Lower lobe of right lung (tissue), 2 donors: ENCODE measurements at places on chromosomes 1 and 21. TPM values are rescaled to one million over a fixed set of nuclear protein-coding genes. Genes with fewer than 3 reads are reported as not detected.

DNA sequence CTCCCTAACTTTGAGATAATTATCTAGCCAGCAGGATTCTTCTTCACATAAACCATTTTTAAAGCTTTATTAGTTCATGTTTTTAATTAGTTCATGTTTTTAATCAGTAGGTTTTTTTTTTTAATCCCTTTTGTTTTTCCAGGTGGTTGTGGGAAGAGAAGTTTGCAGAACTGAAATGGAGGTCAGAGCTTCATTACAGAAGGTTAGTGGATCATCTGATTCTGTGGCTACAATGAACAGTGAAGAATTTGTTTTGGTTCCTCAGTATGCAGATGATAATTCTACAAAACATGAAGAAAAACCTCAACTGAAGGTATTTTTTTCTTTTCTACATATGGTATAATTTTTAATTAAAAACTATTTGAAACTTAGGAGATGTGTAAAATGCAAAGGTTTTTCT is 59.7 kb downstream of the RABGAP1L start:
- peaks cover 8% of the 10 kb centered on the region for H3K36me3 ChIP-seq
- no peak overlapping the region for H3K4me3 ChIP-seq
- no peaks in the 10 kb centered on the region for H3K27me3 ChIP-seq
- DNase-seq = no peak
- no peaks in the 10 kb centered on the region for H3K4me1 ChIP-seq

DNA sequence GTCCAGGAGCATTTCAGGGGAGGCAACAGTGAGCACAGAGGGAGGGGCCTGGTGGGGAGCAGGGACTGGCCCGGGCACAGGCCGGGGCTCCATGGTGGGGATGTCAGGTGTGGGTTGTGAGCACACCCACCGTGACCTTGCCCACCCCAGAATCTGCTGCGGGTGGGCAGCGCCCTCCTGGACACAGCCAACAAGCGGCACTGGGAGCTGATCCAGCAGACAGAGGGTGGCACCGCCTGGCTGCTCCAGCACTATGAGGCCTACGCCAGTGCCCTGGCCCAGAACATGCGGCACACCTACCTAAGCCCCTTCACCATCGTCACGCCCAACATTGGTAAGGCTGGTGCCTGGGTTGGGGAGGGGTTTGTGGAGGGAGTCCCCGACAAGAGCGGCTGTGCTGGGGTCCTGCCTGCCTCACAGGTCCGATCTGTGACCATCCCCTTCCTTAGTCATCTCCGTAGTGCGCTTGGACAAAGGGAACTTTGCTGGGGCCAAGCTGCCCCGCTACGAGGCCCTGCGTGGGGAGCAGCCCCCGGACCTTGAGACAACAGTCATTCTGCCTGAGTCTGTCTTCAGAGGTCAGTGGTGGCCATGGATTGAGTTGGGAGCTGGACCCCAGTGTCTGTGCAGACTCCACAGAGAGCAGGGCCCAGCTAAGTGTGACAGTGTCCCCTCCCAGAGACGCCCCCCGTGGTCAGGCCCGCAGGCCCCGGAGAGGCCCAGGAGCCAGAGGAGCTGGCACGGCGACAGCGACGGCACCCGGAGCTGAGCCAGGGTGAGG is 14.3 kb downstream of the PSRC1 start:
- H3K27me3 ChIP-seq = no peaks in the 10 kb centered on the region
- peaks cover 8% of the 10 kb centered on the region for H3K4me1 ChIP-seq
- no peak overlapping the region for H3K4me3 ChIP-seq
- no peak overlapping the region for H3K27ac ChIP-seq

DNA sequence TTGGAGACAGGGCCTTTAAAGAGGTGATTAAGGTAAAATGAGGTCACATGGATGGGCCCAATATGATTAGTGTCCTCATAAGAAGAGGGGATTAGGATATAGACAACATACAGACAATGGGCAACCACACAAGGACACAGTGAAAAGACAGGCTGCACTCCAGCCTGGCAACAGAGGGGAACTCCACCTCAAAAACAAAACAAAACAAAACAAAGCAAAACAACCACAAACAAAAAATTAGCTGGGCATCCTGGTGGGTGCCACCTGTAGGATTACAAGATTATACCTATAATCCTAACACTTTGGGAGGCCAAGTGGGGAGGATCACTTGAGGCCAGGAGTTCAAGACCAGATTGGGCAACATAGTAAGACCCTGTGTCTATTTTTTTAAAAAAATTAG is 4.8 kb upstream of the MDM4 start:
- no peaks in the 10 kb centered on the region for H3K36me3 ChIP-seq
- no peaks in the 10 kb centered on the region for H3K27me3 ChIP-seq
- DNase-seq = no peak
- no peak overlapping the region for H3K27ac ChIP-seq

- no peak overlapping the region for H3K27ac ChIP-seq
- H3K4me1 ChIP-seq = peaks cover 85% of the 10 kb centered on the region
- no peaks in the 10 kb centered on the region for H3K27me3 ChIP-seq
- H3K4me3 ChIP-seq = no peak overlapping the region
Measured at GRCh38 chr1:42942444-42942843, 16.2 kb downstream of the SLC2A1 start.

GRCh38 chr1:108886292-108886691 is 9.5 kb downstream of the GPSM2 start:
- no peak overlapping the region for H3K27ac ChIP-seq
- H3K4me3 ChIP-seq = no peak overlapping the region
- no peaks in the 10 kb centered on the region for H3K36me3 ChIP-seq
- no peaks in the 10 kb centered on the region for H3K27me3 ChIP-seq

- DNase-seq = no peak
- H3K36me3 ChIP-seq = no peaks in the 10 kb centered on the region
- H3K27ac ChIP-seq = peak overlapping the region; percentile 99
- no peaks in the 10 kb centered on the region for H3K27me3 ChIP-seq
Measured at GRCh38 chr1:113930499-113931161, 1.5 kb downstream of the HIPK1 start.

The RHOU gene
- total RNA-seq = 22.9 TPM

The SH2D1B gene
- 1.9 TPM for total RNA-seq

DNA sequence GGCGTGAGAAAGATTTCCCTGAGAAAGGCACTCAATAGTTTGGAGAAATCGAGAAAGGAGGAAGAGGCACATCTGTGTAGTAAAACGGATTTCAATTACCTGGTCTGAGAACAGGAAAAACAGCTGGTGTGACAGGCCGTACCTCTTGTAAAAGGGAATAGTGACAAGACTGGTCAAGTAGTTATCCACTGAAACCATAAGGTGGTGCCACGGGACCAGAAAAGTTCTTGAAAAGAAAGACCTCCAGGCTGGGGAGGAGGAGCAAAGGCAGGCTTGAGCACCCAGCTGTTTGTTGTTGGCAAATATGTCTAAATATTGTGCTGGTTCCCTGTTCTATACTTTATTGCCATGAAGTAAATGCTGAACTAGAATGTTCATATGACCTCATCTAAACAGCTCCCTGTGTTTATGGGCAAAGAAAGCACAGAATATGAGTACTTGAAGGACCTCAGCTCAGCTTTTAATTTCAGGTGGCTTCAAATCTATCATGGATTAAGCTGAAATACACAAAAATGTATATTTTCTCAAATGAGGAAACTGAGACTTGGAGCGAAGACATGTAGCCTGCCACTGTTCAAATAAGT is 4.0 kb downstream of the HAO2 start:
- H3K36me3 ChIP-seq = no peaks in the 10 kb centered on the region
- no peak overlapping the region for H3K4me3 ChIP-seq
- no peak overlapping the region for H3K27ac ChIP-seq
- DNase-seq = no peak
